Left ventricle myocardium inferior (tissue), 1 donor: ENCODE measurements at places on chromosomes 6 and 20. TPM values are rescaled to one million over a fixed set of nuclear protein-coding genes. Genes with fewer than 3 reads are reported as not detected.

IYD gene
- not detected for total RNA-seq

PAX1 gene
- not detected for total RNA-seq

GRCh38 chr20:50540620-50541605 is 30.7 kb downstream of the PTPN1 start:
- no peak for DNase-seq

- no peak for DNase-seq
These were observed 63.9 kb downstream of the MAP7 start for GRCh38 chr6:136486357-136486756.
